ENCODE measurements at places on chromosomes 2 and 18.

DNA sequence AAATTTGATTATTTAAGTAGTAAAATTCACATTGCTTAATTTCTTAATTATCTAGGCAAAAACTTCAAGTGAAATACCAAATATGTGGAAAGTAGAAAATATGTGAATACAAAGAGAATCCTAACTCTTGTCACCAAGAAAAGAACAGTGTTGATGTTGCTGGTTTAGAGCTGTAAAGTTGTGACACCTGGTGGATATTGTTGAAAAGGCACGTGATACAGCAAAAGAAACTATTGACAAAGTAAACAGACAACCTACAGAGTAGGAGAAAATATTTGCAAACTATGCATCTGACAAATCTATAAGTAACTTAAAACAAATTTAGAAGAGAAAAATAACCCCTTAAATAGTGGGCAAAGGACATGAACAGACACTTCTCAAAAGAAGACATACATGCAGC is 25.6 kb upstream of the ZC3H15 start:
- peak; percentile 32 for DNase-seq
- H3K27me3 ChIP-seq = no peaks in the 10 kb centered on the region
- no peaks in the 10 kb centered on the region for H3K4me1 ChIP-seq
- H3K36me3 ChIP-seq = no peaks in the 10 kb centered on the region
- H3K27ac ChIP-seq = no peak overlapping the region

- H3K27me3 ChIP-seq = peaks cover 46% of the 10 kb centered on the region
- no peaks in the 10 kb centered on the region for H3K36me3 ChIP-seq
- H3K27ac ChIP-seq = no peak overlapping the region
- no peaks in the 10 kb centered on the region for H3K4me1 ChIP-seq
These were observed 67.7 kb downstream of the PDCL3 start for GRCh38 chr2:100630473-100630977.

DNA sequence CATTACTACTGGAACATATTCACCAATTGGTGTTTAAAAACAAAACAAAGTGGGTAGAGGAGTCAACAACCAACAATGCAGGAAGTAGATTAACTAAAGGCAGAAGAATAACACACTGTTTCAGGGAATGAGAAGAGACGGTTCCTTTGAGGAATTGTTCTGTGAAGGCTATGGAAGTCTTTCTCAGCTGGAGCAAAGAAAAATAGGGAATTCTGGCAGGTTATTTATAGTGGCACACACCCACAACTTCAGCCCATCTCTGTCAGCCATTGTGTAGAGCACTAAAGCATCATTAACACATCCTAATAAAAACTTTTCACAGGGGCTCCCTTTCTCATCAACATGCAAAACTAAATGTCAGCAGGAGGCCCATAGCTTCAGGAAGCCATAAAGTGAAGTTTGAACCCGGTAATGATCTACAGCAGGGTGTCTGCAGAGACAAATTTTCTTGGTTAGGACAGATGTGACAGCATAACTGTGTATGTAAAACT is 113.6 kb downstream of the CDH2 start:
- H3K4me3 ChIP-seq = no peak overlapping the region
- peak; percentile 48 for DNase-seq
- no peaks in the 10 kb centered on the region for H3K36me3 ChIP-seq
- H3K4me1 ChIP-seq = peaks cover 16% of the 10 kb centered on the region
- H3K27ac ChIP-seq = no peak overlapping the region
- no peaks in the 10 kb centered on the region for H3K27me3 ChIP-seq

DNA sequence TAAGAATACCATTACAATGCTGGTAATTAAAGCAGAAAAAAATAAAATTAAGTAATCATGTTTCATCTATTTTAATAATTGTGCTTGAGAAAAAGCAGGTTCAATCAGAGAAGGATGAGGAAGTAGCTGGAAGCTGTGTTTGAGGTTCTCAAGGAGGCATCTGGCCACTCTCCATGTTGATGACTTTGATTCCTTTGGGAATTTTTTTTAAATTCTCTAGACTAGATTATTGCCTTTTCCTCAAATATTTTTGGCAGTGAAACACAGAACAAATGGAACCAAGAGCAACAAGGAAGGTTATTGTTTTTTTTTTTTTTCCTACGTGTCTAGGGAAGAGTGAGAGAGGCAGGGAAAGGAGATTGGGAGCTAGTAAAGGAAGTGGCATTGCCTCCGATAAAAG is 99.9 kb upstream of the NRP2 start:
- no peaks in the 10 kb centered on the region for H3K36me3 ChIP-seq
- no peak overlapping the region for H3K27ac ChIP-seq
- no peak overlapping the region for H3K4me3 ChIP-seq
- H3K27me3 ChIP-seq = no peaks in the 10 kb centered on the region

DNA sequence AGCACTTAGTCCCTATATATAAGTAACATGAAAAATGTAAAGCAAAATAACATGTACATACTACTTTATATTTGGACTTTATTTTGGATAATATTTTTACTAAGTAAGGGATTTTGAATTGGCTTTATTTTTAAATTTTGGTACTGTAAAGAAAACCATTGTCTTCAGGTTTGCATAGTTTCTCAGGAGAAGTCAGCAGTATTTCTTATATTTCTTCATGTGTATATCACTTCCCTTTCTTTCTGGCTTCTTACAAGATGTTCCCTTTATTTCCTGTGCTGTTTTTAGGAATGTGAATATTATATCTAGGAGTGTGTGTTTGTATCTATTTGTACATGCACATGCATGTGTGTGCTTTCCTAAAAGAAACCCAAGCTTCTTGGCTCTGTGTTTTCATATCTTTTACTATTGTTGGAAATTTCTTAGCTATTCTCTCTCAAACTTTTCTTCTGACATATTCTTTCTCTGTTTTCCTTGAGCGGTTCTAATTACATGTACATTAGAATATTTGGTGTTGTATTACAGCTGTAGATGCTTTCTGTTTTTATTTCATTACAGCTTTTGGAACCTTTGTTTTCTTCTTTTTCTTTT is 1549.7 kb upstream of the ACVR2A start:
- no peak for DNase-seq
- no peak overlapping the region for H3K4me3 ChIP-seq
- H3K27ac ChIP-seq = no peak overlapping the region
